ENCODE measurements at places on chromosomes 1 and 21.

DNA sequence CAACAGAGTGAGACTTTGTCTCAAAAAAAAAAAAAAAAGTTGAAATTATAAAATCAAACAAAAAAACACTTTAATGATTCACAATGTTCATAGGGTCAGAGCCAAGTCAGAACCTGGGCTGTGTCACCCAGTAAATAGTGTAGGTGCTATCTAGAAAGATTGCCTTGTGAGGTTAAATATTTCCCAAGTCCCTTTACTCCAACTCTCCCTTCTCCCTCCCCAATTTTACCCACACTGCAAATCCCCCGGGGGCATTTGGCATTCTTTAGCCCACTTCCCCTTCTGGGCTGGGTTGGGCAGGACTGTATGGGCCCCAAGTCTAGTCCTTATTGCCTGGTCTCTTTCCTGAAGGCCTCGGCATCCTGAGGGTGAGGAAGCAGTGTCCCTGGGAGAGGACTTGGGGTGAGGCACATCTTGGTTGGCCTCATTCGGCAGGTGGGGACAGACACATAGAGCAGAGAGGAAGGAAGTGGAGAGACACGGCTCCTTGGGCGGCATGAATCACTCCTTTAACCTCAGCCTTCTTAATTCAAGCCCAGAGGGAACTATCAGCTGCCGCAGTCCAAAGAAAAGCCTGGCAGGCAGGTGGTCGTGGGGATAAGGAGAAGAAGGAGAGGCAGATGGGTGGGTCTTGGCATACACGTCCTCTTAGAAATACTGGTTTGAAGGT, 8.2 kb downstream of the ADORA1 start:
- no peak overlapping the region for H3K27ac ChIP-seq
- peaks cover 41% of the 10 kb centered on the region for H3K27me3 ChIP-seq
- no peaks in the 10 kb centered on the region for H3K36me3 ChIP-seq

- no peak for DNase-seq
- H3K27me3 ChIP-seq = peaks cover 22% of the 10 kb centered on the region
- no peaks in the 10 kb centered on the region for H3K36me3 ChIP-seq
- H3K27ac ChIP-seq = no peak overlapping the region
- H3K4me3 ChIP-seq = no peak overlapping the region
These were observed 106.2 kb downstream of the CACHD1 start for GRCh38 chr1:64575881-64576676.

GRCh38 chr1:228987736-228988506, 252.6 kb downstream of the RHOU start:
- no peak overlapping the region for H3K27ac ChIP-seq
- H3K4me1 ChIP-seq = peaks cover 10% of the 10 kb centered on the region
- H3K4me3 ChIP-seq = no peak overlapping the region
- no peaks in the 10 kb centered on the region for H3K36me3 ChIP-seq

DNA sequence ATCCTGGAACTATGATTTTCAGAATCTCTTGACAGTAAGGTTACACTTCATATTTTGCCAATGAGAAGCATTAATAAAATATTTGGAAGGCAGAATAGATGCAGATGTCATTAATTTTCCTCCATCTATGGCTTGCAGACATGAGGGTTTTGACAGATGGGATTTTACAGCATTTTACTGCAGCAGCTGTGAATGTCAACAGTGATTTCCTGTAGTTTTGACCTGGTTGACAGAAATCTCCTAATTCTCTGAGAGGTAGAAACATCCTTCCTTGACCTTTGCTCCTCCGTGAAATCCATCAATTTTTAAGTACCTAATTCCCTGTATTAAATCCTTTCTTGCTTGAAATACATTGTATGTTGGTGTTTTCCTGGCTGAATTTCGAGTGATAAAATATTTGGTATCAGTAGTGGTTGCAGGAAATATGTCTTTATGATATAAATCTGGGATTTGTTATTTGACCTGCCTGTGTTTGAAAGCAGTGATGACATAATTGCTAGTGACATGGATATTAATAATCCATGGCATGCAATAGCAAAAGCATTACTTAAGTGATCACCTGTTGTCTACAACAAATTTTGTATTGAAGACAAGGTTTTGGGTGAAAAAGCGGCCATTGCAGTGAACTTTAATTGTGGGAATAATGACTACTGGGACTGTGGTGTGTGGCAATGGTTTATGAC, 73.9 kb downstream of the HLX start:
- no peak overlapping the region for H3K27ac ChIP-seq
- H3K36me3 ChIP-seq = no peaks in the 10 kb centered on the region
- no peak for DNase-seq
- no peak overlapping the region for H3K4me3 ChIP-seq

- H3K36me3 ChIP-seq = no peaks in the 10 kb centered on the region
- no peak for DNase-seq
- peaks cover 18% of the 10 kb centered on the region for H3K4me1 ChIP-seq
These were observed 12.1 kb downstream of the LRRC8B start for GRCh38 chr1:89536555-89537341.

- H3K27ac ChIP-seq = no peak overlapping the region
- no peaks in the 10 kb centered on the region for H3K36me3 ChIP-seq
- H3K4me3 ChIP-seq = no peak overlapping the region
- DNase-seq = no peak
- H3K27me3 ChIP-seq = no peaks in the 10 kb centered on the region
- no peaks in the 10 kb centered on the region for H3K4me1 ChIP-seq
These were observed 98.0 kb upstream of the BCAR3 start for GRCh38 chr1:93779540-93780165.

All from effector memory CD8-positive, alpha-beta T cell (primary cell).